Large intestine (tissue), 12 donors: ENCODE measurements at places on chromosomes 6 and 20.
A peak's percentile ranks its signal among the peaks of the same experiment; 100 is the strongest.

DNA sequence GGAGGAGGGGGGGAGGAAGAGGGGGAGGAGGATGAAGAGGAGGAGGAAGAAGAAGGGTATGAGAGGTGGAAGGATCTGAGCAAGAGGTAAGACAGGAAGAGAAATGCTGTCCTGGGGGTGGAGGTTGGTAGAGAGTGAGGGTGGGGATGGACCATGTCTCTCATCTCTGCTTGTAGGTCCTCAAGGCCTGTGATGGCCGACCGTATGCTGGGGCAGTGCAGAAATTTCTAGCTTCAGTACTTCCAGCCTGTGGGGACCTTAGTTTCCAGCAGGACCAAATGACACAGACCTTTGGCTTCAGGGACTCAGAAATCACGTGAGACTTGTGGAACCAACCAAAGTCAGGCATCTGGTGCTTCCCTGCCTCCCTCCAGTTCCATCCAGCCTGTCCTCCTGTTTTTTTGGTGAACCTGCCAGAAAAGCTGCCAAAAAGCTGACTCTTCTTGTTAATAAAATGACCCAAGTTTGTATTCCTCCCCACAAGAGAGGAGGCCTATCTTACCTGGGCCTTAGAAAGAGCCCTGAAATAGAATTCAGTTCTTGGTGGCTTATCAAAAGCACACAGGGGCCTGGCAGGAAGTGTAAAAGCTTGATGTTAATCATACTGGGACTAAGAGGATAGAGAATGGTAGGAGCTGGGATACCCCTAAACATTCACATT lies 2.5 kb upstream of the C4A start:
- no peak for DNase-seq

- no peak for DNase-seq
Measured at GRCh38 chr6:135686784-135687301, 164.7 kb upstream of the PDE7B start.

- peak; percentile 45 for DNase-seq
Measured at GRCh38 chr20:50304501-50304856, 113.8 kb downstream of the CEBPB start.

DNA sequence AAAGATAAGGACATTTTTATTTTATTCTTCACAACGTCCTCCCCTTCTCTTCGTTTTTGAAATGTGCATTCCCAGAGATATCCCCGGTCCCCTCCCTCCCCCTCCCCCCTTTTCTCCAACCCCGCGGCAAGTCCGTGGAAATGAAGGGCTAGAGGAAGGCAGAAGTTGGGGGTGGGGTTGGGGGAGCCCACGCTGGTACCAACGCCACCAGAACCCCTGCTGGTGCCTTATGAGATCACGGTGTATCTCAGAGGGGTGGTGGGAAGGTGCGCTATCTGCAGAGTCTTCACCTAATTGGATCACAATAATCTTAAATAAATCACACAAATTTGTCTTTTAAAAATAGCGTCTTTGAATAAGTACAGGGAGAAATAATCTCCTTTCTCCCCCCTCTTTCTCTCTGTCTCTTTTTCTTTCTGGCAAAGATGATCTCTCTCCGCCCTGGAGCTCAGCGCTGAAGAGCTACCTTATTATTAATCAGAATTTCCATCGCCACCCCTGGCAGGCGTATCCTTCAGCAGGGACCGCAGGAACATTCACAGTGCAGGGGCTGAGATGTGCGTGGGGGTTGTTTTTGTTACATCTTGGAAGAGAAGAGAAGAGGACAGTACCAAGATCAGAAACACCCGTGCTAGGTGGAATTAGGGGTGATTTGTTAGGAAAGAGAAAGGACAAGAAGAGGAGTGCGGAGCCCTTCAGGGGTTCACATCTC lies 915 bp downstream of the CLVS2 start:
- no peak for DNase-seq

DNA sequence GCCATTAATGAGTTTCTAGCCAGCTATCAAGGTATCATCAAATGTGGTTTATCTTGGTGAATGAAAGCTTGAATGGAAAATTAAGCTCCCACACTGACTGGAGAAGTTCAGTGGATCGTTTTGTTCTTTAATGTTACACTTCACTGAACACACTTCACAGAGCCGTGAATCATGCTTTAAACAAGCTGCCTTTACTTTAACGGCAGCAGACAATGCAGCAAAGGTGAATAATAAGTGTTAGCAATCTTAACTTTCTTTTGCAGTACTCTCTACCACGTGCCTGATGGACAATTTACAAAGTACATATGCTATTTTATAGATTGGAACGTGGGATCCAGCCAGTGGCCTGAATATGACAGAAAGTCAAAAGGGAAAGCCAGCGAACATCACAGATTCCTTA lies 424.5 kb downstream of the GRIK2 start:
- DNase-seq, result no peak

DNA sequence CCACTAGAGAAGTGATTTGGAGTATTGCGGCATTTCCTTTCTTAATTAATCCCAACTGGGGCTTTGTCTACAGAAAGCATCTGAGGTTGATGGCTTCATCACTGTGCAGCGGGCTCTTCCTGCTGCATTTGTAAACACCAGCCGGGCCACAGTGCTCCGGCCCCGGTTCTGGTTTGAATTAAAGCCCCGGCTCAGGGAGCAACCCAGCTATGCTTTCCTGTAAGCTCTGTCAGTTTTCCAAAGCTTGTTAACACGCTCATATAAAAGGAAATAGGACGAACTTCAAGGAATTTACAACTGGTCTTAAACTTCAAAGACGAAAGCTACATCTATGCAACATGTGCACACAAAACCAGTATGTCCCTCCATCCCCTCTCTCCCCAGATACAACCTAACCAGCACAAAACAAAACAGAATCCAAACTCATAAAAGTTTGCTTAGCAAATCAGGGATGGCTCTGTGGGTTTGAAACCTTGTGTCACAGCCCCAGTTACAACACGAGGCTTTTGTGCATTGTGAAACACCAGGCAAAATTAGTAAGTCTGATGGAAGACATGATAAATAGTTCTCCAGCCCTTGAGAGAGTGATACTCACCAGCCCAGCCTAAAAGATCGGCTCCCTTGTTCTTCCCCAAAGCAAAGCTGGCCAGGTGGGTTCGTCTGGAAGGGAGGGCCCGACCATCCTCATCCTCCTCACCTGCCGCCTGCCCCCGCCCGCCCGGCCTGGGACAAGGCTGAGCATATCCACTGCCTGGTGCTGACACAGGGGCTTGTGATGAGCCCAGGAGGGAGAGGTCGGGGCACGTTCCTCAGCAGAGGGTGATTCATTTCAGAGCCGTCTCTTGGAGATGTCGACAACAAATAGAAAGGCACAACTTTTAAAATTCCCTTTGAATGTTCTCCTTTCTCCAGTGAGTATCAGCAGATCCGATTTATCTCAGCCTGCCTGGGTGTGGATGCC lies 197.9 kb downstream of the TFAP2C start:
- no peak for DNase-seq
